Effector CD8-positive, alpha-beta T cell (primary cell): ENCODE measurements at places on chromosomes 2 and 18.

- no peak for DNase-seq
Measured at GRCh38 chr18:70372450-70373041, 83.7 kb downstream of the SOCS6 start.

- no peak for DNase-seq
Measured at GRCh38 chr2:75634945-75635344, 11.6 kb upstream of the MRPL19 start.

DNA sequence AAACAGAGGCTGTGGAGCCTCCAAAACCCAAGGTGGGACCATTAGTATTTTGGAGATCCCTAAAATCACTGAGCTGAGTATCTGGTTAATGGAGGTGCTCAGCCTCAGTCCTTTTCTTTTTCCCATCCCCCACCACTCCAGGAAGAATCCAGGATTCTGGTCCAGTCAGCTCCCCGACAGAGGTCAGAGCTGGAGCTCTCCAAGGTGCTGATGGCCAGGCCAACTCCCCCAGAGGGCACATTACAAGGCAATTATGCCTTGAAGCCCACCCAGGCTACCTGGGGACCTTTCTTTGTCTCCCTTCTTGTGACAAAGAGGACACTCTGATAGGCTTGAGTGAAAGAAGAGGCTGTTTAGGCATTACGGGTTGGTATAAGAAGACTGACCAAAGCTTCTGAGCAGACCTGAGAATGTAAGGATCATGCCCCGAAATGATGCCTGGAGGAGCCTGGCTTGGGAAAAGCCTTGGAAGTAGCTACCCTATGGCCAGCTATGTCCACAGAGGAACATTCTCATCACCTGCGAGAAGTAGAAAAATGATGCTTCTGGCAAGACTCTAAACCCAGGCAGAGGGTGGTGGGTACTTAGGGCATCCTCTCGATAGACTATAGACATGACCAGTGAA is 102.5 kb upstream of the LDAH start:
- no peak for DNase-seq

DNA sequence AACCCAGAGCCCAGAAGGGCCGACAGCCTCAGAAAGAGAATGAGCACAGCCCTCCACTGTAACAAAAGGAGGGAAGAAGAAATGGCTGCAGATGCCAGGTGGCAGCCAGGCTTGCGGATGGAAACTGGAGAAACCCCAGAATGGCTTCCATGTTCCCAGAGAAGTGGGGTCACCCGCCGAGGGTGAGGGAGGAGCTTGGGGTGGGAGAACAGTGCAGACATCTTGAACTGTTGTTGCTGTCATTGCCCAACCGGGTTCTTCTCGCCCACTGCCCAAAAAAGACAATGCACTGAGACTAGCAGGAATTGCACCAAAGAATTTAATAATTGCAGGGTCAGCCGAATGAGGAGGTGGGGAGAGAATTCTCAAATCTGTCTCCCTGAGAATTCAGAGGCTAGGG is 223.2 kb upstream of the RAB6C start:
- no peak for DNase-seq

GRCh38 chr18:21805771-21806366 is 65.3 kb downstream of the MIB1 start:
- DNase-seq, result no peak

DNA sequence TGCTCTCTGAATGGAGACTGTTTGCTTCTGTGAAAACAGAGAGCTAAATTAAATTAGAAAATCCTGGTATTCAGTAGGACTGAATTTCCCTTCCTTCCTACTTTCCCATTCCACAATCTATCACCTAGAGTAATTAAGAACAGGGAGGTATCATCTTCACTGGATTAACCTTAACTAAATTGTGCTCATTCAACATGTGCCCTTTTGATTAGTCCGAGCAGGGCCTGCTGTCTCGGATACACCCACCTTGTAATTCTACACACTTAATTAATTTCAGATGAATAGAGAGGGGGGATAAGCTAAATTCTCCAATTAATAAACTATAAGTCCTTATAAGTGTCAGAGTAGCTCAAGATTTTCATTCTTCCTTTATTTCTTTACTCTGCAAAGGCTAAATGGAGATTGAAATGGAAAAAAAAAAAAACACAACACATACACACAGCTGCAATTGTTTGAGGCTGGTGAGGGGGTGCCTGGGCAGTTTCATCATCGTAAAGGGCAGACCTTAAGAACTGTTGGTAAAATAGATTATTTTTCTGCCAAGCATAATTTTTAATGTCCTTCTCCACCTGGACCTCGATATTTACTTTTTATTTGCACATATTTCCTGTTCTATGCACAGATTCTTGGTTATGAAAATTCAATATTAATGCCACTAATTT is 157.1 kb upstream of the SIX2 start:
- DNase-seq, result no peak

- no peak for DNase-seq
Measured at GRCh38 chr2:74393525-74393924, 13.4 kb upstream of the DCTN1 start.

- no peak for DNase-seq
Measured at GRCh38 chr18:76274468-76275289, 220.4 kb downstream of the ZNF516 start.
